ENCODE measurements at places on chromosomes 3 and 15.

DNA sequence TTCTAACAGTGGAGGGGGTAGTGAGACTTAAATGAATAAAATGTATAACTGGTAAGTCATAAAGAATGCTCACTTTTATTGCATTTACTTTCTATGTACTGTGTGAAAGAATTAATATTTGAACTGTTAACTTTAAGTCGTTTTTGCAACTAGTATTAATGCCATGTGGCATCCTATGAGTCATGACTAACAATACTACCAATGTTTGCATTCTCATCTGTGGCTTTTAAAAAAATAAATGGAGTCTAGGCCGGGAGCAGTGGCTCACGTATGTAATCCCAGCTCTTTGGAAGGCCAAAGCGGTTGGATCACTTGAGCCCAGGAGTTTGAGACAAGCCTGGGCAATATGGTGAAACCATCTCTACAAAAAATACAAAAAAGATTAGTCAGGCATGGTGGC is 5.2 kb downstream of the C3orf49 start:
- no peak for DNase-seq

DNA sequence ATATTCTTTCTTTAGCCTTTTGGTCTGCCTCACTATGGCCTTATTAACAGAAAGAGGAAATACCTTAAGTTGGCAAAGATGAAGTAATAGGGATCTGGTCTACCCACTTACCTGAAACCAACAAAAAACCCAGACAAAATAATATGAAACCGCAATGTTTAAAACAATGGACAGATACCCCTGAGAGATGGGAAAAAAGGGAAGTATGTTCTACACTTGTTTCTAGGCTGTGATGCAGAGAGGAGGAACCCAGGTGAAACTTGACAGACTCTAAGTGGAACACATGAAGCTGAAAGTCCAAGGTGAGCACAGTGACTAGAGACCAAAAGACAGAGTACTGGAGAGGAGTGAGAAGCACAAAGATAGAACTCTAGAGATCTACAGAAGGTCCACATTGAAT is 78.4 kb downstream of the NR2E3 start:
- no peak for DNase-seq

DNA sequence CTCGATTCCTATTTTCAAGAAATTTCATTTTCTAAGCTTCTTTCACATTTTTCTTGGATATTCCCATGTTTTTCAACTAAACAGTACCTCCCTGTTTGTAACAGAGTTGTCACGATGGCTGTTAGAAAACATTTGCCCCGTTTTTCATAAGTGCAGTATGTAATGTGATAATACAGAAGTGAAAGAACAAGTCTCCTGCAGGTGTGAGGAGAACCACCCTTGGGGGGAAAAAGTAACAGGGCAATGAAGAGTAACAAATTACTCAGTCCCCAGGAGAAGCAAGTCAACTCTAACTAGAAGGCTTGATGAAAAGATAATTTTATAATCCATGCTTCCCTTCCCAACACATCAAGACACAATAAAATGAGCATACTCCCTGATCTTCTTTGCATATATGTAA is 493.3 kb downstream of the FOXP1 start:
- no peak for DNase-seq

DNA sequence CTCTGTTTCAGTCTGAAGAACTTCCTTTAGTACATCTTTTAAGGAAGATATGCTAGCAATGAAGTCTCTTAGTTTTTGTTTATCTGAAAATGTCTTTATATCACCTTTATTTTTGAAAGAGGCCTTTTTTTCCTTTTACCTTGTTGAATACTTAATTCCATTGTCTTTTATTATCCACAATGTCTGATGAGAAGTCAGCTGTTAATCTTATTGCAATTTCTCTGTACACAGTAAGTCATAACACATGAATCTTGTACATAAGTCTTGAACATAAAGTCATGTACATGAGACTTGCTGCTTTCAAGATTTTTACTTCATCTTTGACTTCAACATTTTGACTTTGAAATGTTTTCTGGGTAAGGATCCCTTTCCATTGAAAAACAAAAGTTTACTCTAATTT is 424.3 kb upstream of the ATP10A start:
- no peak for DNase-seq

DNA sequence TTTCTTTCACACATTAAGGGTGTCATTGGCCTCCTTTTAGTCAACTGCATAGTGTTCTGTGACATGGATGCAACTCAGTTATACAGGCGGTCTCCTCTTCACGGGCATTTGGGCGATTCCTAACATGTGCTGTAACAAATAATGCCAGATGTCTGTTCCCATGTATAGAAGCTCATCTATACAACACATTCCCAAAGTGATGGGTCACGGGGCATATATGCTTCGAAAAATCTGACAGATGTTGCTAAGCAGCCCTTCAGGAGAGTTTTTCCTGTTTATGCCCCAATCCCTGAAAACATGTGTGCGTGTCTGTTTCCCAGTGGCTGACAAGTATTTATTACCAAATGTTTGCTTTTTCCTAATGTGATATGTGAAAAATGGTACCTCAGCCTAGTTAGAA is 25.8 kb downstream of the LRRK1 start:
- DNase-seq: no peak

- no peak for DNase-seq
Measured at GRCh38 chr3:172300187-172300586, 148.1 kb downstream of the GHSR start.

GRCh38 chr3:170055209-170055608 is 17.4 kb downstream of the GPR160 start:
- DNase-seq: no peak

GRCh38 chr3:174951034-174951433 is 91.9 kb downstream of the NAALADL2 start:
- no peak for DNase-seq

- DNase-seq: no peak
Measured at GRCh38 chr15:93861956-93862741, 369.2 kb upstream of the MCTP2 start.

GRCh38 chr15:31262143-31262530 is 64.5 kb upstream of the KLF13 start:
- DNase-seq: no peak

GRCh38 chr15:100517846-100518245 is 10.9 kb downstream of the CERS3 start:
- DNase-seq: no peak

DNA sequence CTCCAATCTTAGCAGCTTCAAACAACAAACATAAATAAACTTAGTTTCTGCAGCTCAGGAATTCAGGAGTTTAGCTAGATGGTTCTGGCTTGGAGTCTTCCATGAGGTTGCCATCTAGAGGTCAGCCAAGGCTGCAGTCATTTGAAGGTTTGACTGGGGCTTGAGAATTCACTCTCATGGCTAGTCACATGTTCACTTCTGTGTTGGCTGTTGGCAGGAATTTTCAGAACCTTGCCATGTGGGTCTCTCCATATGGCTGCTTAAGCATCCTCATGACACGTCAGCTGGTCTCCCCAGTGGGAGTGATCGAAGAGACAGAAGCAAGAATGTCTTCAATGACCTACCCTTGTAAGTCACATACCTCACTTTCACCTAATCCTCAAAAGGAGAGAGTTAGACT is 269.2 kb upstream of the CNTN3 start:
- no peak for DNase-seq

DNA sequence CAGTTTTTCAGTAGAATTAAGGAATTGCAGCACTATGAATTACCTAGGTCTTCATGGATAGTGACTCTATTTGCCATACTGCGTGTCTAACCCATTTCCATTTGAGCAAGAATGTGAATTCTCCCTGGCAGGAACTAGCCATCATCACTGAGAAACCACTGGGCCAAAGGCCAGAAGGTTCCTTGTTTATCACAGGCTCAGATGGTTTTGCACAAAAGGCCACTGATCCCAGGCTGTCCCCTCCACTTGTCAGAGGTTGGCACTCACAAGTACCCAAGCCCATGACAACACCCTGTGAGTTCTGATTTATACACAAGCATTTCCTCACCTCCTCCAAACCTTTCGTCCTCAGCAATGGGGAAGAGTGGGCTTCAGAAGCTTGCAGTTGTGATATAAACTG is 131.8 kb downstream of the FOXB1 start:
- DNase-seq: no peak

DNA sequence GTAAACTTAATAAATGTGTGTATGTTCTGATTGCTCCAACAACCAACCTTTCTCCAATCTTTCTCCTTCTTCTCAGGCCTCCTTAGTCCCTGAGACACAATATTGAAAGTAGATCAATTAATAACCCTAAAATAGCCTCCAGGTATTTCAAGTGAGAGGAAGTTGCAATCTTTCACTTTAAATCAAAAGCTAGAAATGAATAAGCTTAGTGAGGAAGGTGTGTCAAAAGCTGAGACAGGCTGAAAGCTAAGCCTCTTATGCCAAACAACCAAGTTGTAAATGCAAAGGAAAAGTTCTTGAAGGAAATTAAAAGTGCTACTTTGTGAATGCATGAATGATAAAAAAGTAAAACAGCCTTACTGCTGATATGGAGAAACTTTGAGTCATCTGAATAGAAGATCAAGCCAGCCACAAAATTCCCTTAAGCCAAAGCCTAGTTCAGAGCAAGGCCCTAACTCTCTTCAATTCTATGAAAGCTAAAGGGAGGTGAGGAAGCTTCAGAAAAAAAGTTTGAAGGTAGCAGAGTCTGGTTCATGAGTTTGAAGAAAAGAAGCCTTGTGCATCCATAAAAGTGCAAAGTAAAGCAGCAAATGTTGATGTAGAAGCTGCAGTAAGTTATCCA is 38.6 kb downstream of the CCDC80 start:
- no peak for DNase-seq

GRCh38 chr15:99130314-99130713 is 25.4 kb downstream of the SYNM start:
- no peak for DNase-seq

GRCh38 chr3:9013782-9014563 is 50.7 kb upstream of the RAD18 start:
- no peak for DNase-seq

DNA sequence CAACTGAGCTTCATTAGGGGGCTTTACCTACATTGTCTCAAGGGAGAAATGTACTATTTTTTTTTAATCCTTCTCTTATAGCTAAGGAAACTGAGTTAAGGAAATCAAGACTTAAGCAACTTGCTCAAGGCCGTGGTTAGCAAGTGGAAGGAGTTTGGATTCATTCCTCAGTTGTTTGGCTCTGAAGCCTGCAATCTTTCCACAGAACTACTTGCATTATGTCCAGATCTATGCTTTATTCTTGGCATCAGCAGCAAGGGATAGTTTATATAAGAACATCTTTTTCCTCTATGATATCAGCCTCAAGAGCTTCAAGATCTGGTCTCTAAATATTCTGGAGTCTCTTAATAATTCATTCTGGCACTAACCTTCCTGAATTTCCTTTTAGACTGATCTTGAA is 182.4 kb downstream of the SV2B start:
- DNase-seq: no peak

DNA sequence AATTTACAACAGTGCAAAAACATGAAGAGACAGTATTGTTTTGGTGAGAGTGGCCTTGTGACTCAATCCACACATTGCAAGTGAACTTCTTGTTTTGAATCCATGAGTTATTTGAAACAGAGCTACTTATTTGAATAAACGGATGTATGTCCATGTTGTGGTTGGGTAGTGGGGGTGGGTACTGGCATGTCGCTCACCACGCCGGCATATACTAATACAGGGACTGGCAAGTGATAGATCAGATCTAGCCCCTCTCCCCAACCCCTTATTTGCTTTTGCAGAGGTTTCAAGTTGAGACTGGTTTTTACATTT is 83.8 kb downstream of the EDEM1 start:
- DNase-seq: no peak

- DNase-seq: no peak
Measured at GRCh38 chr15:59154243-59154642, 49.3 kb downstream of the CCNB2 start.

- no peak for DNase-seq
Measured at GRCh38 chr3:171383206-171384018, 76.8 kb downstream of the TNIK start.

- no peak for DNase-seq
Measured at GRCh38 chr3:74415731-74416130, 198.7 kb downstream of the CNTN3 start.

DNA sequence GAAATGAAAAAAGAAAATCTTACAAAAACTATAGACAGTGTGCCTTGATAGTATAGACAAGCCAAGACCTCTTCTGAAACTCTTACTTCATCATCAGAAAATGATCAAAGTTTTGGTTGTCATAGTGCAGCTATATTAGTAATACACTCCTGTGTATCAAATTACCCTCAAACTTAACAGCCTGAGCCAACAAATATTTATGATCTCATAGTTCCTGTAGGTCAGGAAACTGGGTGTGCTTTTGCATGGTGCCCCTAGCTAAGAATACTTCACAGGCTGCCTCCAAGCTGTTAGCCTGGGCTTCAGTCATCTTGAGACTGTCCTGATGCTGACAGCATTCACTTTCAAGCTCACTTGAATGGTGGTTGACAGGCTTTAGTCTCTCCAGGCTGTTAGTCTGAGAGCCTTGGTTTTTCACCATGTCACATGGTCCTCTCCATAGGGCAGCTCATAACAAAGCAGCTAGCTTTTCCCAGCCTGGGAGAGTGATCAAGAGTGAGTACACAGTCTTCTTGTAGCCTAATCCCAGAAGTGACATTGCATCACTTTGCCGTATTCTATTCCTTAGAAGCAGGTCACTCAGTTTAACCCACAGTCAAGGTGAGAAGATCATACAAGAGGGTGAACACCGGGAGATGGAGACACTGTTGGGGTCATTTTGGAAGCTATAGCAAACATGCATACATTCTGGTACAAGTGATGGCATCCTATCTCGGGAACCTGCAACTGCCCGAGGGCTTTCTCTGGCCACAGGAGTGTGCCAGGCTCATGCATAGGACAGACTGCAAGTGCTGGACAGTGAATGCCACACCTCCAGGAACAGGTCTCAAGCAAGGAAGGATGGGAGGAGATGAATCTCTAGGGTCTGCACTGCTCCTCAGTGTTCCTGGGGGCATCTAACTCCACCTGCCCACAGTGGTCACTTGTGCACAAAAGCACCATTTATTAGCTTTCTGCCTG is 173.4 kb upstream of the CADPS start:
- no peak for DNase-seq

DNA sequence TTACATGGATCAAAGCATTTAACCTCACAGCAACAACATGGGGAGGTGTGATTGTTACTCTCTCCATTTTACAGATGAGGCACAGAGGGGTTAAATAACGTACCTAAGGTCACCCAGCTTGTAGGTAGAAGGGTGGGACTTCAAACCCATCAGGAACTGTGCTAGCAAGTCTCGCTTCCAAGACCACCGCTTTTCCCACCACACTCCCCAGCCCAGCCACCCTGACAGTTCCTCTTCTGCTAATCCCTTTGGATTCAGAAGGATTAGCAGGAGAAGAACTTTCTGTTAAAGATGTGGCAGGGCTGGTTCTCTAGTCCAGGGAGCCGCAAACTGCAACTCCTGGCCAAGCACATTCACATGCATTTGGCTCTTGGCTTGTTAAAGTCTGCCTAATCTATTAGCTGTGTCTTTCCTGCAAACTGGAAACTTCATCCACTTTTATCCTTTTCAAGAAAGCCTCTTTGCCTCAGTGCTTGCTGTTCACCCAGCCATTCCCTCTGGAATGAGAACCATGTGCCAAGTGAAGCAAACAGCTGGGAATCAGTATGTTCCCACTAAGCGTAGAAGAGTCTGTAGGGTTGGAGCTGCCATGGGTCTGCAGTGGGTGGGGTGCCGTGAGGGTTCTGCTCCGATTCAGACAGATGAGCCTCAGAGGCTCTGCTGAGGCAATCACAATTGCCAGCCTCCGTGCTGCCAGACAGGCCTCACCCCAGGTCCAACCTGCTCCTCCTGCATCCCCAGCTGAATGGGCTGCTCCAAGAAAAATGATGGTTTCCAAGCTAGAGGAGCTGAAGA is 44.6 kb downstream of the POMGNT2 start:
- DNase-seq: no peak

Measured in stimulated activated CD8-positive, alpha-beta memory T cell treated with anti-CD3 and anti-CD28 coated beads, Interleukin-12 subunit alpha, Interleukin-12 subunit beta, amount 100 ng/mL, for 1 hour (primary cell).